ENCODE measurements at places on chromosomes 6 and 20.
A peak's percentile ranks its signal among the peaks of the same experiment; 100 is the strongest.

- DNase-seq: peak; percentile 44
Observed at GRCh38 chr6:102389994-102390393, 996.5 kb downstream of the GRIK2 start.

GRCh38 chr6:163536770-163537169 lies 122.3 kb downstream of the QKI start:
- no peak for DNase-seq

DNA sequence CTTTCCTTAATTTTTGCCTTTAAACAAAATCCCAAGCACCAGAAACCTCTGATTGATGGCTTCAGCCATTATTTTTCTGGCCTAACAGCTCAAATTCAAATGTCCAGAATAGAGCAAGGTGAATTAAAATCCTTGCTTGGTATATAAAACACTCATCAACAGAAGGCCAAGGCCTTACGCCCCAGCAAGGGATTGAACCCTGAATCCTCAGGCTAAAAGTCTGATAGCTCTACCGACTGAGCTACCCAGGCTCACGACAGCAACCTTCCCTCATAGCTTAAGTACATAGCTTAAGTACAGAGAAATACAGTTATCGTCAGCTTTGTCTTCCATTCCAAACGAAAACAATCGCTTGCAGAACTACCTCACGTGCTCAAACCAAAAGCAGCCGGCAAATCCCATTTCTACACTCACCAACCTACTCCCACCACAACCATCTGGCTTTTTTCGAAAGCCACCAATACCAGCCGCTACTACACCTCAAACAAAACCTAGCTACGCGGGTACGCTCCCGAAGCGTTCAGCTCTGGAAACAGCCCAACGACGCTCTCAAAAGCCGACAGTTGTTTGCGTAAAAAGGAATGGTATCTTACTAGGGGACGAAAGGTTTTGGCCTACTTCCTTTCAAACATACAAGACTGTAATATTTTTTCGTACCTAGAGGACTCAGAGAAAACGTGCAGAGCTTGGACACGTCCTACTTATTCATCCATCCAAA lies 167.5 kb downstream of the GPX5 start:
- DNase-seq: no peak

DNA sequence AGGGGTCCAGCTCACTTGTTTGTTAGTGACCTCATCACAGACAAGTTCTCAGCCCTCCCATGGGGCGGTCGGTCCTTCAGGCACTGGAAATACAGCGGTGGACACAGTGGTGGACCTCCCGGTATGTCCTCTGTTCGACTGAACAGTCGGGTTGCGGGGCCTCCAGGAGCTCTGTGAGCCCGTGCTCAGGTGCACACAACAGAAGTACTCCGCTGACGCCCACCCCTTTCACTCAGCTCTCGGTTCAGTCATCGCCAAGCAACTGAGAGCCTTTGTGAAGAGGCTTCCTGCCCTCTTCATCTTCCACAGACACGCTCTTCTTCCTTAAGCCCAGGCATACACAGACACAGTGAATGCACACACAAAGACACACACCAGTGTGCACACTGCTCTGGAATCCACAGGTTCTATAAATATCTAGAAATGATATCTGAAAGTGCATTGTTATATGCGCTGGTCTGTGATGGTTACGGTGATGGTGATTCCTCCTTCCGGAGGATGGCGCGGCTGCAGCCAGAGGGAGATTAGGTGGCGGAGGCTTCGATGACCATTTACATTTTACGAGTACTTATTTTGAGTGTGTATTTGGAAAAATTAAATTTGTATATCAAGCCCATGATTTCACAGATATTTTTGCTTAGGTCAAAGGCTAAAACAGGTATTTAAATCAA lies 46.8 kb upstream of the BHLHE23 start:
- DNase-seq: no peak

GRCh38 chr6:166586424-166587156 lies at the start of gene RAMACL:
TSS of gene RAMACL (minus strand) at chr6:166586678. CDS start at chr6:166586477, 201 bp downstream.
- peak; percentile 70 for DNase-seq

DNA sequence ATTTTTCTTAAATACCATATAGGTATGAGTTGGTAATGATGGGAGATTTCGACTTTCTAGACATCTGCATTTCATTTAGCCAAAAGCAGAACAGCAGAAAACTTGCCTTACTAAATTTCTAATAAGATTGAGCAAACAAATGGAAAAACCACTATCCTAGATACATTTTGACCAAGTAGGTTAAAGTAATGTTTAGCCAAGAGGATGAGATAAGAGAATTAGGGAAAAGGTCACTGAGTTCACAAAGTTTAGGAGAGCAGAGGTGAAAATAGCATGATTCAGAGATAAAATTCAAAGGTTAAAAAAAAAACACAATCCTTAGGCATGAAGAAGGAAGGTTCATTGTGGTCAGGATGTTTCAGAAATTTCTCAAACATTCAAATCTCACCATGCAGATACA lies 450.3 kb downstream of the CD83 start:
- DNase-seq: no peak
